ENCODE measurements at places on chromosomes 7 and 10. TPM values are rescaled to one million over a fixed set of nuclear protein-coding genes. Genes with fewer than 3 reads are reported as not detected.

GRCh38 chr7:38539477-38540081, 91.6 kb downstream of the AMPH start:
- no peak overlapping the region for H3K4me3 ChIP-seq
- H3K27ac ChIP-seq, result no peak overlapping the region
- no peaks in the 10 kb centered on the region for H3K4me1 ChIP-seq

- H3K4me1 ChIP-seq, result peaks cover 44% of the 10 kb centered on the region
- H3K27me3 ChIP-seq, result peaks cover 3% of the 10 kb centered on the region
- H3K27ac ChIP-seq, result no peak overlapping the region
These were observed 22.5 kb downstream of the FAM171A1 start for GRCh38 chr10:15348579-15348978.

- no peak for DNase-seq
- peaks cover 20% of the 10 kb centered on the region for H3K36me3 ChIP-seq
These were observed 42.8 kb upstream of the MTURN start for GRCh38 chr7:30091987-30092386.

GRCh38 chr7:106914018-106914607, 49.0 kb downstream of the PIK3CG start:
- no peaks in the 10 kb centered on the region for H3K27me3 ChIP-seq
- H3K4me1 ChIP-seq, result no peaks in the 10 kb centered on the region
- no peak for DNase-seq
- H3K36me3 ChIP-seq, result no peaks in the 10 kb centered on the region
- H3K4me3 ChIP-seq, result no peak overlapping the region
- no peak overlapping the region for H3K27ac ChIP-seq

DNA sequence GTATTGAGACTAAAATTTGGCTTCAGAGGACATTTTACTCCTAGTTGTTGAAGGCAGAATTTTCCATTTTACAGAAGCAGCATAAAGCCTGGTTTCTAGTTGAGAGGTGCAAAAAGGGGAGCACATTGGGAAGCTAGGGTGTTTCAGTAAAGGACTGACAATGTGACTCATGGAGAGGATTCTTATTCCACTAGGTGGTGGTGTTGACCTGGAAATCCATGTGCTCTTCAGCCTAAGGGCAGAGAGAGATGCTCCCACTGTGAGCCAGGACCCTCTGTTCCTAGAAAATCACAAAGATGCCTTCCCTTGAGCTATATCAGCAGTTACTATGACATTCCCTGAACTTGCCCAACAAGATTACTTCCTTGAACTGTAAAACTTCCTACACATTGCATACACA, 687.8 kb downstream of the IPMK start:
- no peak overlapping the region for H3K4me3 ChIP-seq
- peaks cover 1% of the 10 kb centered on the region for H3K27me3 ChIP-seq
- no peaks in the 10 kb centered on the region for H3K4me1 ChIP-seq
- H3K27ac ChIP-seq, result no peak overlapping the region
- no peaks in the 10 kb centered on the region for H3K36me3 ChIP-seq
- peak; percentile 13 for DNase-seq

- H3K27me3 ChIP-seq, result no peaks in the 10 kb centered on the region
- H3K27ac ChIP-seq, result no peak overlapping the region
- no peak for DNase-seq
- no peak overlapping the region for H3K4me3 ChIP-seq
These were observed 74.6 kb downstream of the CUL1 start for GRCh38 chr7:148773334-148773733.

The CREB5 gene
- 5.6 TPM for total RNA-seq

The FANK1 gene
- total RNA-seq, result 9.4 TPM

Measured in endothelial cell (in vitro differentiated cells).